ENCODE measurements at places on chromosomes 5 and 9.

- no peak for DNase-seq
Observed at GRCh38 chr5:55897206-55897894, 46.2 kb downstream of the IL31RA start.

DNA sequence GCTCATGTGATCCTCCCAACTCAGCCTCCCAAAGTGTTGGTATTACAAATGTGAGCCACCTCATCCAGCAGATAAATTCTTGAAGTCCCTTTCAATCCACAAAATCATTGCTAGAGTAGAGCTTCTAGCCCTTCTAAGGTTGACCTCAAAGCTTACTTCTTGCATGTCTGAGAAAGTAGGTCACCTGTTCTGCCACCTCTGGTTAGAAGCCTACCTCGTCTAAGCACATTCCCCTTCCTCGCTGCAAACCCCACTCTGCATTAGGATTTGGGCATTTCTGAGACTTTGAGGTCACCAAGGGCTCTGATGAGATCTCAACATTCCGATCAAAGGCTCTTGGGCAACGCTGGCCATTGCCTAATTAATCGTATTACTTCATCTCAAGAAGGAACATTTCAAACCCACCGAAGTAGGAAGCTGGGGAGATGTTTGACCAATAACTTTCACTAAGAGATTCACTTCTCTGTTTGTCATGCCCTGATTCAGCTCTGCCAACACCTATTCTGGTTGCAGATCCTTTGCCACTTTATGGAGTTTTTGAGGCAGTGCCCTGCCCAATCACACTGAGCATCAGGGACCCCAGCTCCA, 8.6 kb downstream of the ADAM19 start:
- no peak for DNase-seq

DNA sequence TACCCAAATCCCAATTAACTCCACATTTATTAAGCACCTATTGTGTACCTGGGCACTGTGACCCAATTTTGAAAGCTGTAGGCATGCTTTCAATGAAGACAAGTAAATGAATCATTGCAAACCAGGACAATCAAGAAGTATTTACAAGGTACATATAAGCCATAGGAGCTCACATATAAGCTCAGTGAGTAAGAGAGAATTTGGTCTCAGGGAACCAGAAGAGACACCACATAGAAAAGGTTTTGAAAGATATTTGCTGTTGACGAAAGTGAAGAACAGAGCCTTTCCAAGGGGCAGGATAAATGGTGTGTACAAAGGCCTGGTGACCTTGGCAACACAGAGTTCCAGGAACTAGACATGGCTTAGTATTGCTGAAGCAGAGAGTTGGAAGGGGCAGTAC, 187.6 kb downstream of the CD180 start:
- no peak for DNase-seq

GRCh38 chr9:133569891-133570690, 35.6 kb downstream of the ADAMTSL2 start:
- no peak for DNase-seq

DNA sequence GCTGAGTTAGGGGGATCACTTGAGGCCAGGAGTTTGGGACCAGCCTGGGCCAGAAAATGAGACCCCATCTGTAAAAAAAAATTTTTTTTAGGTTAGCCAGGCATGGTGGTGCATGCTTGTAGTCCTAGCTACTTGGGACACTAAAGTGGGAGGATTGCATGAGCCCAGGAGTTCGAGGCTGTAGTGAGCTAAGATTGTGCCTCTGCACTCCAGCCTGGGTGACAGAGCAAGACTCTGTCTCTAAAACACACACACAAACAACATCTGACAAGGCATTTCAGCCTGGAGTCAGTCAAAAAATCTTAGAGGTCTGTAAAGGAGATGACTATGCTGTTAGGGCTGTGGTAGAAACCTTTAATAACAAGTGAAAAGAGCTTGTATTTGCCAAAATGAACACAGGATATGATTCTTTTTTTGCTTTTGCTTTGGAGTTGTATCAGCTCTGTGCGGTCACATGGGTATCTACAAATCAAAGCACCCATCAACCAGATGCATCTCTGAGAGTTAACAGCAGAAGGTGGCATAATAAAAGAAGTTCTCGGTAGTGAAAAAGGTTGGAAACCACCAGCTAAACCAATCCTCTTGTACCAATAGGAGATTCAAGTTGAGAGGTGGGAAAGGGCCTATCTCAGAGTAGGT, 3.6 kb upstream of the PSMD5 start:
- DNase-seq, result no peak

All from stimulated activated CD8-positive, alpha-beta memory T cell treated with anti-CD3 and anti-CD28 coated beads, Interleukin-7, amount 100 ng/mL, for 24 hours (primary cell).